ENCODE measurements at places on chromosomes 7 and 10.

DNA sequence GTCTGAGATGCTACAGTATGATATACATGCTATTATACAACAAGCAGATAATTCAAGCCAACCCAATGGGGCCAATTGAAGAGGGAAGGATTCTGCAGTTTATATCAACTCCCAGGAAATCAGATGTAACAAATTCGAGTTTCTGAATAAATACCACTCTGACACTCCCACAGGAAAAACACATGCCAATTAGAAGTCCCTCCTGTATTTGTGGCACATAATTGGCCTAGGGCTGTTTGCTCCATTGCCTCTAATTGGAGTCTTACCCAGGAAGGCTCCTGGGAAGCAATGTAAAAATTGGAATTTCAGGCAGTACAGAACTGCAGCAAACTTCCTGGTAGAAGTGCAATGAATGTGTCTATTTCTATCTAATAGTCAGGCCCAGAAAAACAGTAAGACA lies 4.7 kb downstream of the PPA1 start:
- DNase-seq: no peak

DNA sequence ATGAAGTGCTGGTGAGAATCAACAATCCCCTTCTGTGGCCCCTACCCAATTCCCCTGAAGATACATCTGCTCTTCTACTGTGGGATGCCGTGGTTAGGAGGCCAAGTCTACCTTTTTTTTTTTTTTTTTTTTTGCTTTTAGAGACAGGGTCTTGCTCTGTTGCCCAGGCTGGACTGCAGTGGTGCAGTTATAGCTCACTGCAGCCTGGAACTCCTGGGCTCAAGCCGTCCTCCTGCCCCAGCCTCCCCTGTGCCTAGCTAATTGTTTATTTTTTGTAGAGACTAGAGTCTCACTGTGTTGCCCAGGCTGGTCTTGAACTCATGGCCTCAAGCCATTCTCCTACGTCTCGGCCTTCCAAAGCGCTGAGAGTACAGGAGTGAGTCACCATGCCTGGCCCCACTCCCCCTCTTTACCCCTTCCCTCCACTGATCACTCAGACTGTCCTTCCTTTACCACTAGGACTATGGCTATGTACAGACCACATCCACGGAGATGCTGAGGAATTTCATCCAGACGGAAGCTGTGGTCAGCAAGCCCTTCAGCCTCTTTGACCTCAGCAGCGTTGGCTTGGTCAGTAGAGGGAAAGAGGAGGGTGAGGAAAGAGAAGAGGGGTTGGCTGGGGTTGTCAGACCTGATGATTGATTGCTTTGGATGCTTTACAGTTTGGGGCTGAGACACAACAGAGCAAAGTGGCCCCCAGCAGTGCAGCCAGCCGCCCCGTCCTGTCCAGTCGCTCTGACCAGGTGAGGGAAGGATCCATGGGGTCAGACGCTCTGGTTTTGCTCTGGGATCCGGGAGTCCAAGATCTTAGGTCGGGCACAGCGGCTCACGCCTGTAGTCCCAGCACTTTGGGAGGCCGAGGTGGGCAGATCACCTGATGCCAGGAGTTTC lies 1.8 kb downstream of the AP4M1 start:
- DNase-seq: no peak

DNA sequence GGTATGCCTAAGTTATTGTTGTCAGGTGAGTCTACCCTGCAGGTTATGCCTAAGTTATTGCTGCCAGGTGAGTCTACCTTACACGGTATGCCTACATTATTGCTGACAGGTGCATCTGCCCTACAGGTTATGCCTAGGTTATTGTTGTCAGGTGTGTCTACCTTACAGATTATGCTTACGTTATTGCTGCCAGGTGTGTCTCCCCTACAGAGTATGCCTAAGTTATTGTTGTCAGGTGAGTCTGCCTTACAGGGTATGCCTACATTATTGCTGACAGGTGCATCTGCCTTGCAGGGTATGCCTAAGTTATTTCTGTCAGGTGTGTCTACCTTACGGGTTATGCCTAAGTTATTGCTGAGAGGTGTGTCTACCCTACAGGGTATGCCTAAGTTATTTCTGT lies 64.2 kb downstream of the AKR1C4 start:
- no peak for DNase-seq

DNA sequence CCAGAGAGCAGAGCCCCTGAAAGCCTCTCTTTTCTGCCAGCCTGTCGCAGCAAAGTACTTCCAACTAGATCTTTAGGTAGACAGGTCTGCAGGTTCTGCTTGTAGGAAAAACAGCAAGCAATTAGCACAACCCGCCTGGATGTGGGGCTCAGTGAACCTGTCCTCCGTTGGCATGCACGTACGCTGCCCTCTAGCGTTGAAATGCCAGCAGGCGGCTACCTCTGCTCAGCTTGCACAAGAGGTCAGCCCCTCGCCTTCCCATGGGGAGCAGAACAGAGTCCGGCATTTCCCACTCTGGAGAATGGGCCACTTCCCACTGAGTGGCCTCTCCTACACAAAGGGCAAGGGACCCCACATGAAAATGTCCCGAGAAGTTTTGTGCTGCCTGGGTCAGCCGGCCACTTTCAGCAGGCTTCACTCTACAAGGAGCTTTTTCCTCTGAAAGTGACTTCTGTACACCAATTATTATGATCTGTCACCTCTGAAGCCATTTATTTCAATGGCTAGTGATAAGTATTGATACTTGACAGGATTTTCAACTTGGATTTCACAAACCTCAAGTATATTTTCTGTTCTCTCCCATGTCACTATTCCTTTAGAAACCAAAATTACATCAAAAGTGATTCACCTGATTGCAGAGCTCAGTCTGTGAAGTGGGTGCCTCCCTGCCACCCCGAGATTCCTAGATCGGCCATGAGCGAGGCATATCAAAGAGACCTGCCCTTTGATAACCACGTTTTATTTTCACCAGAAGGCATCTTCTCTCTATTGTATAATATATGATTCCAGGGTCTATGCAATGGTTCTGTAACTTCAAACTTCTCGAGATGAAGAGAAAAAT lies 56.7 kb downstream of the JCAD start:
- DNase-seq: no peak

DNA sequence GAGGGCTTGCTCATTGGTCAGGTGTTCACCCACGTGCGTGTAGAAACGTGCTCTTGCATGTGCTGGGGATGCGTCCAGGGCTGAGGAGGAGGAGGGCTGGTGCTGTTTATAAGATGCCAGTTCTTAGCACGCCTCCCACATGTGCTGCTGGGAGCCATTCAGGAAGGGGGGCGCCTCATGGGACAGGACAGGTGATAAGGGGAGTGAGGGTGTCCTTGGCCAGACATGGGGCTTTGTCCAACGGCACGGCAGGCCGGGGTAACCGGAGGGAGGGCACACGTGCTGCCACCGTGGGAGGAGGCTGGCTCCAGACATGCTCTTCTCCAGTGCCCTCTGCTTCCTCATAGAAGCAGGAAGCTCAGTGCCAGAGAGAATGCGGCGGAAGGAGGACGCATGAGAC lies 150.0 kb downstream of the ZMYND11 start:
- no peak for DNase-seq

DNA sequence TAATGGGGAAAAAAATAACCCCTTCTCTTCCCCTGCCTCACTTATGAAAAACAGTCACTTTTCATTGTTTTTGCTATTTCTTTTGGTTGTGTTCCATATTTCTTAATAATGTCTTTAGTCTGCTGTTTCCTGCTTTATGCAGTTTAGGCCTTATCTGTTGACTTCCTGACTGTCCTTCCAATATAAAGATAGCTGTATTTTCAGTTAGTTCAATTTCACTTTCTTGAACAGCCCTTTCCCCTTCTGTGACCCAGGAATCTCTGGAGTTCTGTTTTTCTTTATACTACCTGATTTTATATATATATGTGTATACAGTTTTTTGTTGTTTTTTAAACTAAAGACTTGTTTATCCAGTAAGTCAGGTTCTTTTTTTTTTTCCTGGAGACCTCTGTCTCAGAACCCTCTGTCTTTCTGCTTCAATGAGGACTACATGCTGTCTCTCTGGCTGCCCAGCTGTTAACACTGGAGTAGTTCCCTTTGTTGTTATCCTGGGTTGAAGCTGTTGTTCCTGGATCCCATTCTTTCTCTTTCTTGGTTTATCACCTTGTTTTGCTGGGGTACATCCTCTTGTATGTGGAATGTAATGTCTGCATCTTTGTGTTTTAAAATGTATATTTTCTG lies 87.2 kb downstream of the GSDME start:
- no peak for DNase-seq
